ENCODE measurements at places on chromosomes 12 and 14. TPM values are rescaled to one million over a fixed set of nuclear protein-coding genes. Genes with fewer than 3 reads are reported as not detected.

GLTP gene
- total RNA-seq: 51.2 TPM

GRCh38 chr14:90629471-90629870 is 186.8 kb downstream of the TTC7B start:
- DNase-seq: peak; percentile 21

WSCD2 gene
- total RNA-seq: under 0.01 TPM

- peak; percentile 50 for DNase-seq
These were observed 46.8 kb downstream of the TMEM117 start for GRCh38 chr12:43882578-43883178.

- DNase-seq: peak; percentile 81
These were observed at the start of gene TBK1 for GRCh38 chr12:64451687-64452558. Gene TBK1 (plus strand): TSS chr12:64452120. CDS start chr12:64455871, 3,751 bp downstream.

DNA sequence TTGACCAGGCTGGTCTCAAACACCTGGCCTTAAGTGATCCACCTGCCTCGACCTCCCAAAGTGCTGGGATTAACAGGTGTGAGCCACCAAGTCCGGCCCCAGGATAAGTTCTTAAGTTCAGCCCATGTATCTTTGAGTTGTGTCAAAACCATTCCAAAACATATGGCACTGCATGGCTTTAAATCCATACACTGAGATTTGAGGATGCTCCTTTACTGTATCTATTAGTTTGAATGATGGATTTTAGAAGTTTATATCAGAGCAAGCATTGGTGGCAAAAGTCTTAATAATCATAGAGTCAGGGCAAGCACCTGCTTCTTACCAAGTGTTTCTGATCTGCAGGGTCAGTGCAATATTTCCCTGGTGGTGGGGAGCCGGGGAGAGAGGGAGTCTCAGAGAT is 6.1 kb downstream of the KRT6B start:
- no peak for DNase-seq

EP400 gene
- total RNA-seq: 8.0 TPM

All from fibroblast of lung (primary cell).